T47D (cell line): ENCODE measurements at places on chromosomes 3 and 15.

DNA sequence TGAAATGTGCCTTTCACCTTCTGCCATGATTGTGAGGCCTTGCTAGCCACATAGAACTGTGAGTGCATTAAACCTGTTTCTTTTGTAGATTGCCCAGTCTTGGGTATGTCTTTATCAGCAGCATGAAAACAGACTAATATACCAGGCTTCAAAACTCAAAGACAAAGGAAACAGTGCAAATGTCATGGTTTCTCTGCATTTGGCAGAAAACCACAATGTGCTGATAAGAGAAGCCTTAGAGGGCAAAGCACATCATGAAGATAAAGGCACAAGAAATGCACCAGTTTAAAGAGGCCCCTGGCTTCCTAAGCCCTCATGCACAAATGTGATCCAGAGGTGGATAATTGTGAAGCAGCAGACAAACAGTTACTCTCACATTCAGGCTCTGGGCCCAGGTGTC is 259.2 kb downstream of the CPNE4 start:
- no peak for DNase-seq

DNA sequence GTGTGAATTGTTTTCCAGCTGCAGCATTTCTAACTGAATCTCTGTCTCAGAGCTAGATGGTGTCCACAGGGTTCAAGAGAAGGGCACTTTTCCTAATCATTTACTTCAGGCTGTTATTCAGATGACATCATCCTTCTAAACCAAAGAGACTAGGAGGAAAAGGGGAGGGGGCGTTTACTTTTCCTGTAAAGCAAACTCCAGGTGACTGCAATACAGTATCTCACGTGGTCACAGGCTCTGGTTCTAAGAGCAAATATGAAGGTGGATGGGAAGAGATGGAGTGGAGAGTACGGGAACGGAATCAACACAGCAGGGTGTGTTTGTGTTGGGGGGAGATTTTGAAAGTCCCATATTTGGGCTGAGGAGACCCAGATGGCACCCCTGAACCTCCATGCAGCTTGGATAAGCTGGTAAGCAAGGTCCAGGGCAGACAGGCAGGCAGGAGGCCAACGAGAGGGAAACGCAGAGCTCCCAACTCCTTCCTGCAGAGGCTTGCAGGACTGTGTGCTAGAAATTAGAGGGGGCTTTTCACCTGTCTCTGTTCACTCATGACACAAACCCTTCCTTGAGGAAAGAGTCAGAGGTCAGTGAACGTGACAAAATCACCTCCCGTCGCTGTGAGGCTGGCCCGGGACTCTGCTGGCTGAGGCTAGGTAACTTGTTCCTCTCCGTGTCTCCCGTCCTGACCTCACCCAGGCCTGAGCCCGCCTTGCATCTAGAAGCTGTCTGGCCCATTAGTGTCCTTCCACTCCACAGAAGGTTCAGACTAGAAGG is 151.2 kb downstream of the OPA1 start:
- DNase-seq: peak; percentile 92

DNA sequence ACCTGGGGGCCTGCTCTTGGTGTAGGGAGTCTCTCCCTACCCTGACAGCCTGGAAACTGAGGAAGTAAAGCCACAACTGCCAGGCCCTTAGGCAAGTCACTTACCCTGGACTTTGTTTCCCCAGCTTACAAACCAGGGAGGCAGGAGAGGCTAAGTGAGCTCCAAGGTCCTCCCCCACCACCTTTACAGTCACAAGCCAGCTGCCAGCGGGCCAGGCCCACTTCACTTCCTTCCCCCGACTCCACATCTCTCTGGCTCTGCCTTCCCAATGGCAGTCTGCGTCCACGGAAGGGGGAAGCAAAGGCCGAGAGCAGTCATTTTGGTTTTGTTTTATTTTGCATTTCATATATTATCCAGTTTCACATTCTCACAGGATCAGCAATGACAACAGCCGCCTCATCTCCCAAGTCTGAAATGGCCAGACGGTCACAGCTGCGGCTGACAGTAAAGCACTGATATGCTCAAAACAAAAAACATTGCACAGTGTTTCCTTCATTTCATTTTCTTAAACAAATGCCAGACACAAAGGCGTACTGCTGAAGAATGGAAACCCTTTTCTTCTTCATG is 35.7 kb downstream of the RBPMS2 start:
- no peak for DNase-seq

DNA sequence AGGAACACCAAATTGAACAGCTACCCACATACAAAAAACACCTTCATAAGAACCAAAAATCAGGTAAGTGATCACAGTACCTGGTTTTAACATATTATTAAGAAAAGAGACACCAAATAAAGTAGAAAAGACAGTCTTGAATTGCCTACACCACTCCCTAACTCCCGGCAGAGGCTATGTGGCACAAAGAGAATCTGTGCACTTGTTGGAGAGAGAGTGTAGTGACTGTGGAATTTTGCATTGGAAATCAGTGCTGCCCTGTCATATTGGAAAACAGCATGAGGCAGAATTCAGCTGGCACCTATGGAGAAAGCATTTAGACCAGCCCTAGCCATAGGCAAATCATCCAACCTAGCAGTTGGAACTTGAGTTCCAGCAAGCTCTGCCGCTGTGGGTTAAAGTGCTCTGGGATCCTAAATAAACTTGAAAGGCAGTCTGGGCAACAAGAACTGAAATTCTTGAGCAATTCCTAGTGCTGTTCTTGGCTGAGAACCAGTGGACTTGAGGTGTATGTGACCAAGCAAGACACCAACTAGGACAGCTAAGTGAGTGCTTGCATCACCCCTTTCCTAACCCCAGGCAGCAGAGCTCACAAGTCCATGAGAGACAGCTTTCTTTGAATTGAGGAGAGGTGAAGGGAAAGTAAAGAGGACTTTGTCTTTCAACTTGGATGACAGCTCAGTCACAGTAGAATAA is 969.6 kb upstream of the ALCAM start:
- no peak for DNase-seq

DNA sequence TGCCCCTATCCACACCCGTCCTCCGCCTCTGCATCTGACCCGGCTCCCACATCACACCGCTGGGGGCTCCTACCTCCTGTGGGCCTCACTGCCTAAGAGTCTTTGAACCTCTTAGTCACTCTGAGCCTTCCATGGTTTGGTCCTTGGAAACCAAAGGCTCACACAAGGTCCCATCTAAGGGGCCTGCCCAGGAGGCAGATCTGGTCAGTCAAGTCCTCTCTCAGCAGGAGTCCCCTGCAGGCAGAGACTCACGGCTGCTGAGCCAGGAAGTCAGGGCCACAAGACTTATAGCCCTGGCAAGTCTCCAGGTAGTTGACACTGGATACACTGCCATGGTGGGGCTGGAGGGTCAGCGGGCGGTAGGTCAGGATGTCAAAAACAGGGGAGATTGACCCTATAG is 31.2 kb upstream of the ALDH1L1 start:
- no peak for DNase-seq

- DNase-seq: no peak
Observed at GRCh38 chr3:73469331-73469730, 155.4 kb downstream of the PDZRN3 start.

GRCh38 chr15:86082619-86083380 is 3.1 kb downstream of the AGBL1 start:
- DNase-seq: no peak

GRCh38 chr3:55518451-55518850 is 31.3 kb upstream of the WNT5A start:
- DNase-seq: no peak

- DNase-seq: no peak
Observed at GRCh38 chr15:55824857-55825613, 82.1 kb upstream of the PRTG start.

DNA sequence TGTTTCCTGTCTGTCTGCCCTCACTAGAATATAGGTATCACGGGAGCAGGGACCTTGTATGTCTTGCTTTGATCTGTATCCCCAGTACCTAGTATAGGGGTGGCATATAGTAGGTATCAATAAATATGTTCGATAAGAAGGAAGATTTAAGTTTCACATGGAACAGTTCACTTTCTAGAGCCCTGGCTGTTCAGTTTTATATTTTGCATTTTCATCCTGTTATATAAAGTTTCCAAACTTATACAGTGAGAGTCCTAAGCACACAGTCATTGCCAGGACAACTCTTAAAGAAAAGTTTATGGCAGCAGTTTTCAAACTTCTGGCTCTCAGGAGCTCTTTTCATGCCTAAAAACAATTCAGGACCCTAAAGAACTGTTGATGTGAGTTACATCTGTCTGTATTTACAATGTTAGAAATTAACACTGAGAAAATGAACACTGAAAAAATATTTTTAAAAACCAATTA is 13.4 kb downstream of the ITPR1 start:
- no peak for DNase-seq

GRCh38 chr15:43106486-43106829 is 620 bp upstream of the UBR1 start:
- no peak for DNase-seq

DNA sequence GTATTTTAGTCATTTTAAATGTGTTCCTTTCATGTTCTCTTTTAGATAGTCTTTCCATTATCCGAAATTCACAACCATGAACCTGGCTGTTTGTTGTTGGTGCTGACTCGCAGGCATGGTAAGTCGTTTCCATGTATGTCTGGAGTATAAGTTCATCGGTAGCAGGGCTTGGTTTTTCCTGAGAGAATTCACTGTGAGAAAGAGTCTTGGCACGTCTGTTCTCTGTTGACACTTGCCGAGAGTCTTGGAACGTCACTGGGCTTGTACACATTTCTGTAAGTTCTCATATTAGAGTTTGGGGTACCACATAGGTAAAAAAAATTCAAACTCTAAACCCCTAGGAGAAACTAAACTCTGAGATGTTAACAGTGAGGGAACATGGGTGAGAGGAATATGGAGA is 29.4 kb upstream of the EIF4A2 start:
- no peak for DNase-seq

- no peak for DNase-seq
Observed at GRCh38 chr15:50318697-50319096, 36.3 kb downstream of the GABPB1 start.

- DNase-seq: no peak
Observed at GRCh38 chr3:192655628-192656027, 71.7 kb downstream of the FGF12 start.

DNA sequence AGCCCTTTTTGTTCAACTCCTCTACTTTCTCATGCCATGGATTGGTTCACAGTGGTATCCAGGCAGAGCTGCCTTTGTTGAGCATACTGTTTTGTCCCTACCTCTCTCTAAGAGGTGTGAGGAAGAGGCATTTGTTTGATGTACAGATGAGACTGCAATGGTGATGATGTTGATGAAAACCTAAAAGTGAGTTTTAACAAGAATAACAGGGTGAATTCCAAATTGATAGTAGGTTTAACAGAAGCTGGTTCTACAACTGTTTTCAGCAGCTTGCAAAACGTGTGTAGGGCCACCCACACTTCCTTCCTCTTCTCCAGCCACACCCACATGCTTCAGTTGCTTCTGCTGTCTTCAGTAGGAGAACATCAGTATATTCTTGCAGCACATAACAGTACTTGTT is 10.2 kb downstream of the SNRK start:
- no peak for DNase-seq

GRCh38 chr15:68224546-68225250 is 4.8 kb downstream of the CLN6 start:
- no peak for DNase-seq

- DNase-seq: no peak
Observed at GRCh38 chr15:38285456-38285855, 32.8 kb downstream of the SPRED1 start.

GRCh38 chr3:136955813-136956212 is 2.0 kb upstream of the IL20RB start:
- no peak for DNase-seq

GRCh38 chr15:50783411-50783810 is 17.9 kb upstream of the SPPL2A start:
- no peak for DNase-seq

GRCh38 chr15:65558336-65558735 is 28.1 kb downstream of the HACD3 start:
- no peak for DNase-seq

DNA sequence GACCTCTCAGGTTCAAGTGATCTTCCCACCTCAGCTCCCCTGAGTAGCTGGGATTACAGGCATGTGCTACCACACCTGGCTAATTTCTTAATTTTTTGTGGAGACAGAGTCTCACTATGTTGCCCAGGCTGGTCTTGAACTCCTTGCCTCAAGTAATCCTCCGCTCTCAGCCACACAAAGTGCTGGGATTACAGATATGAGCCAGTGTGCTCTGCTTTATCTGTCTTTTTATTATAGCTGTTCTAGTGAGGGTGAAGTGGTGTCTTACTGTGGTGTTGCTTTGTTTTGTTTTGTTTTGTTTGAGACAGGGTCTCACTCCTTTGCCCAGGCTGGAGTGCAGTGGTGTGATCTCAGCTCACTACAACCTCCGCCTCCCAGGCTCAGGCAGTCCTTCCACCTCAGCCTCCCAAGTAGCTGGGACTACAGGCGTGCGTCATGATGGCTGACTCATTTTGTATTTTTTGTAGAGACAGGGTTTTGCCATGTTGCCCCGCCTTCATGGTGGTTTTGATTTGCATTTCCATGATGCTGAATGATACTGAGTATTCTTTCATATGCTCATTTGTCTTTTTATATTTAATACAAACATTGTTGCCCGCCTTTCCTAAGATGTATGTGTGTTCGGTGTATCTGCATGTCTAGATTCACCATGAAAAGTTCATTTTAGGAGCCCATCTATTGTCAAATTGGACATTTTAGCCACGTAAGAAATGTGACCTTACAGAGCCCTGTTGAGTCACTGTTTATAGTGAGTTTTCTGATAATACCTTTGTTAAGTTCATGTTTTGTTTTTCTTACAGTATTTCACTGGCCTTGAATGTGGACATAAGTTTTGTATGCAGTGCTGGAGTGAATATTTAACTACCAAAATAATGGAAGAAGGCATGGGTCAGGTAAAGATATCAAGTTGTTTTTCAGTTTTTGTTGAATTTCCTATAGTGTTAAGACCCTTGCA is 80.6 kb downstream of the ARIH1 start:
- no peak for DNase-seq

- DNase-seq: peak; percentile 11
Observed at GRCh38 chr3:113968986-113969385, 21.2 kb downstream of the ZDHHC23 start.

DNA sequence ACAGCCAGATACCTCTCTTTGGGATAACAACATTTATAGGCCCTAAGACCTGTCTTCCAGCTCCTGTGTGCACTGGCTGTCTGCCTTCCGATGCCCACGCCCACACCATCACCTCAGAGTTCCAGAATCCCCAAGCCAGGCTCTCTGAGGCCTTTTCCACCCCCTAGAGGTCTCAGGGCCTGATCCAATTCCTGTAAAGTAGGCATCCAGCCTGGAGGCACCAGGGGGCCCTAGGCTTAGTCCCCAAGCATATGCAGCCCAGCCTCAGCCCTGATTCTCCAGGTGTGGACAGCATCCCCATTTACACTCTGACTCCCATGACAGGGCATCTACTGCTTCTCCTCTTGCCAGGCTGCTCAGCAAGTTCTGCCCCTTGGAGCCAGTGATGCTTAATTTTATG is 72.7 kb upstream of the CORO2B start:
- no peak for DNase-seq

- DNase-seq: no peak
Observed at GRCh38 chr3:58899159-58899952, 150.5 kb downstream of the CFAP20DC start.

- DNase-seq: no peak
Observed at GRCh38 chr15:30877070-30877469, 26.6 kb upstream of the FAN1 start.

GRCh38 chr15:63727542-63727941 is 106.2 kb downstream of the HERC1 start:
- no peak for DNase-seq

GRCh38 chr3:102215166-102215565 is 219.6 kb upstream of the ZPLD1 start:
- DNase-seq: no peak
